ENCODE measurements at places on chromosomes 1 and 21.

DNA sequence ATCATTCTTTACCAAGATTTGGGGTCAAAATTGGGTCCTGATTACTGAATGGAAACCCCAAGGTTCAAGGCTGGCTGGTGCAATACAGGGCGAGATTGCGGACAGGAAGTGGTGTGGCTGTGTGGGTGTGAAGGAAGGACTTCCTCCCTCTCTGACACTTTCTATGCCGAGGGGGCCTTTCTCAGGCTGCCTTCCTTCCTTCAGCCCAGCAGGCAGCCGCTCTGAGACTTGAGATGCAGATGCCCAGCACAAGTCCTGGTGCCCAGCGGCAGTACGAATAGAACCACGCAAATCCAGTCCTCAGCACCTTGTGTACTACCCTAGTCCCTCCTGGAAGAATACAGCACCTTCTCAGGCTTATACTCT lies 16.3 kb downstream of the BATF3 start:
- H3K27ac ChIP-seq = no peak overlapping the region
- H3K4me1 ChIP-seq = peaks cover 6% of the 10 kb centered on the region
- peaks cover 34% of the 10 kb centered on the region for H3K27me3 ChIP-seq
- no peak for DNase-seq
- no peak overlapping the region for H3K4me3 ChIP-seq

- no peaks in the 10 kb centered on the region for H3K4me1 ChIP-seq
- no peak for DNase-seq
- H3K27ac ChIP-seq = no peak overlapping the region
- no peaks in the 10 kb centered on the region for H3K36me3 ChIP-seq
These were observed 43.4 kb downstream of the PLPP3 start for GRCh38 chr1:56535939-56536338.

DNA sequence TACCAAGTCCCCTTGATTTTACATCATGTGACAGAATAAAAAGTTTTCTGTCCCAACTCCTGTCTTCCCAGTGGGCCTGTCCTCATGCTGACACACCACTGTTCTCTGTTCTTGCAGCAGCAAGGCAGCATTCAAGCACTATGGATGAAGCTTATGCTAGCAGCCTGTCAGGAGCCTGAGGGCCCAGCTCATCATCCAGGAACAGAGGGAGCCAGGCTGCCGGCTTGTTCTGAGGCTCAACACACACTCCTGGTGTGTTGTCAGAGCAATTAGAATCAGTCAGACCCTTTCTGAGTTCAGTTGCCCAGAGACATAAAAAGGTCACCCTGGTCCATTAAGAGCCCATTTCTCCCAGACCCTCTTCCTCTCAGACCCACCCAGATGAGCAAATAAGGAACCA lies 282.9 kb downstream of the SEC16B start:
- no peaks in the 10 kb centered on the region for H3K36me3 ChIP-seq
- H3K4me3 ChIP-seq = no peak overlapping the region
- DNase-seq = no peak
- no peak overlapping the region for H3K27ac ChIP-seq
- H3K27me3 ChIP-seq = no peaks in the 10 kb centered on the region

- no peaks in the 10 kb centered on the region for H3K36me3 ChIP-seq
- peak; percentile 44 for DNase-seq
- no peak overlapping the region for H3K27ac ChIP-seq
- no peak overlapping the region for H3K4me3 ChIP-seq
- H3K4me1 ChIP-seq = peaks cover 5% of the 10 kb centered on the region
These were observed 132.8 kb downstream of the SNX7 start for GRCh38 chr1:98794196-98794886.

DNA sequence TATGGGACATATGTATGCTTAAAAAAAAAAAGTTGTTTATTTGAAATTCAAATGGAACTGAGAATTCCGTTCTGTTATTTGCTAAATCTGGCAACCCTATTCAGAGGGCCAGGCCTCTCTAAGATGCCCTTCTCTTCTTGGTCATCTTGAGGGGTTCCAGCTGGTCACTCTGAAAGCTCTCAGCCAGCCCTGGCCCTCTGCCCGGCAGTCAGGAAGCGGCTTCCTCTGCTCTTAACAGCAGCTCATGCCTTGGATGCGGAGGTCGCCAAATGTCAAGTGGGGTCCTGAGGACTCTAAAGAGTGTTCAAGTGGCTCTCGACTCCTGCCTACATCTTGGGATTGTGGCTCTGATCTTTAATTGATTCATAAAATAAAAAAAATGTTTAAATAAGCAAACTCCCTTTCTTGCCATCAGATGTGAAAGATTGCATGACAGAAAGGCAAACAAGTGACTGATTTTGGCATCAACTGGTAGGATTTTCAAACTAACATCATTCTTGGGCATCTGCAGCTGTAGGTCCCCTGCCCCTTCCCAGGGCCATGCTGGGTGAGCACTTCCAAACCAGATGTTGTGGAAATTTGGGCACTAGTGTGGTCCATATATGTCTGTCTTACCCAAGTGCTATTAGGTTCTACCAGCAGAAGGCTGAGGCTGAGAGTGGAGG lies 130.8 kb downstream of the PRDM2 start:
- no peak overlapping the region for H3K4me3 ChIP-seq
- H3K27ac ChIP-seq = no peak overlapping the region
- peaks cover 2% of the 10 kb centered on the region for H3K4me1 ChIP-seq
- no peak for DNase-seq
- H3K27me3 ChIP-seq = peaks cover 43% of the 10 kb centered on the region

DNA sequence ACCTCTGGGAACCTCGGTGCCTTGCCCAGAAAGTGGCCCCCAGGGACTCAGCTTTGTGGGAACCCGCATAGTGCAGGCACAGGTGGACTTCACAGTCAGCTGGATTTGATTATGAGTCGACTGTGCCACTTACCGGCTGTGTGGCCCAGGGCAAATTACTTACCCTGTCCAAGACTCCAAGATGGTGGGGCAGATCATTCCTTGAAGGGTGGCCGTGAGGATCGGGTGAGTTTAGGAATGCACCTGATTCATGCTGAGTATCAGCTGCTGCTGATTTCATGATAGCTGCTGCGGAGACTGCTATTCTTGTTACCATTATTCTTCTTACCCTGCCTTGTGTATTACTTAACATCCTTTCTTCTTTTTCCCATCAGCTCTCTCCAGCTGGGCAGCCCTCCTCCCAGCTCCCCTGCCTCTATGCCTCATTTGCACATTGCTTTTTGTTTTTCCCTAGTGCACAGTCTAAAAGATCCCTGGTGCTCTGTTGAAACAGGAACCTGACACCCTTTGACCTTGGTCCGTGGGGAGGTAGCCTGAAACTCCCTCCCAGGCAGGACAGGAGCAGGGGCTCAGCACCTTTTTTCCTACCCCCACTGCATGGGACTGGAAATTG lies 40.5 kb upstream of the FHAD1 start:
- no peak overlapping the region for H3K27ac ChIP-seq
- H3K4me3 ChIP-seq = no peak overlapping the region
- no peak for DNase-seq
- no peaks in the 10 kb centered on the region for H3K36me3 ChIP-seq

GRCh38 chr1:23521588-23521987 lies 9.4 kb downstream of the E2F2 start:
- H3K27ac ChIP-seq = no peak overlapping the region
- DNase-seq = no peak
- H3K4me1 ChIP-seq = peaks cover 42% of the 10 kb centered on the region
- no peak overlapping the region for H3K4me3 ChIP-seq
- no peaks in the 10 kb centered on the region for H3K27me3 ChIP-seq

GRCh38 chr1:201185527-201186128 lies 5.0 kb upstream of the IGFN1 start:
- H3K4me3 ChIP-seq = no peak overlapping the region
- H3K36me3 ChIP-seq = no peaks in the 10 kb centered on the region
- H3K27me3 ChIP-seq = peaks cover 28% of the 10 kb centered on the region
- H3K27ac ChIP-seq = no peak overlapping the region
- DNase-seq = no peak

DNA sequence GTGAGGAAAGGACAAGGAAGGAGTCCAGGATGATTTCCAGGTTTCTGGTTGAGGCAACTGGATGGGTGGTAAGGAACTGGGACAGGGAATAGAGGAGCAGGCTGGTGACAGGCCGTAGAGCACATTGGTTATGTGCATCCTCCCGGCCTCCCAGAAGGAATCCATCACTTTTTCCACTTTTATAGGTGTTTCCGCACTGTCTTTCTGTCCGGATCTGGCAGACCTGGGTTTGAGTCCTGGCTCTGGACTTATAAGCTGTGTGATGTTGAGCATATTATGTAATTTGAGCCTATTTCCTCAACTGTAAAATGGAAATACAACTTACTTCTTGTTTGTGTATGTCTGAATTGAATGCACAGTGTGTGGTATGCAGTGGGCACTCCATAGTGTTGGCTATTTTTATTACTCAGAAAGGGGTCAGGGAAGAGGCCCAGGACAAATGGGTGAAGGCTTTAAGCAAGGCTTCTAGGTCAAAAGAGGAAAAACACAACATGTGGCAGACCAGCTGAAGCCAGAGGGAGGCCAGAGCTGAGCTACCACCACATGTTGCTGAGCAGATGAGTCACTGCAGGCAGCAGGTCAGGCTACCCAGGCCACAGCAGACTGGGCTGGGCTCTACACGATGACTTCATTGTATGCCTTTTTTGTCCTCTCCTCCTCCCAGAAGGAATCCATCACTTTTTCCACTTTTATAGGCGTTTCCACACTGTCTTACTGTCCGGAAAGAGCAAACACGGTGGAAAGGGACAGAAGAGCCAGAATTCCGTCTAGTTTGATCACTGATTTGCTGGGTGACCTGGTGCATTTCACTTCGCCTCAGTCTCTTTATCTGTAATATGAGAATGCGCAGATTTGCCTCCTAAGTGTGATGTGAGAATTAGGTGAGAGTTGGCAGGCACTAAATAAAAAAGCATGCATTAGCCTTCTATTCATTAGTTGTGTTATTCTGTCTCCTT lies 791 bp upstream of the MAST2 start:
- H3K36me3 ChIP-seq = no peaks in the 10 kb centered on the region
- no peak overlapping the region for H3K27ac ChIP-seq
- H3K4me1 ChIP-seq = peaks cover 21% of the 10 kb centered on the region
- H3K4me3 ChIP-seq = peak overlapping the region; percentile 94

- no peak overlapping the region for H3K27ac ChIP-seq
- DNase-seq = no peak
- H3K36me3 ChIP-seq = peaks cover 5% of the 10 kb centered on the region
- no peaks in the 10 kb centered on the region for H3K27me3 ChIP-seq
- H3K4me3 ChIP-seq = no peak overlapping the region
These were observed 37.0 kb upstream of the LRRC3 start for GRCh38 chr21:44418108-44418875.

- no peaks in the 10 kb centered on the region for H3K4me1 ChIP-seq
- DNase-seq = no peak
- no peak overlapping the region for H3K4me3 ChIP-seq
- peaks cover 15% of the 10 kb centered on the region for H3K27me3 ChIP-seq
These were observed 23.5 kb downstream of the GLIS1 start for GRCh38 chr1:53715478-53715877.

GRCh38 chr1:45804669-45804969 lies 1.2 kb downstream of the MAST2 start:
- H3K4me3 ChIP-seq = peak overlapping the region; percentile 97
- no peaks in the 10 kb centered on the region for H3K36me3 ChIP-seq
- H3K27me3 ChIP-seq = no peaks in the 10 kb centered on the region
- no peak overlapping the region for H3K27ac ChIP-seq

DNA sequence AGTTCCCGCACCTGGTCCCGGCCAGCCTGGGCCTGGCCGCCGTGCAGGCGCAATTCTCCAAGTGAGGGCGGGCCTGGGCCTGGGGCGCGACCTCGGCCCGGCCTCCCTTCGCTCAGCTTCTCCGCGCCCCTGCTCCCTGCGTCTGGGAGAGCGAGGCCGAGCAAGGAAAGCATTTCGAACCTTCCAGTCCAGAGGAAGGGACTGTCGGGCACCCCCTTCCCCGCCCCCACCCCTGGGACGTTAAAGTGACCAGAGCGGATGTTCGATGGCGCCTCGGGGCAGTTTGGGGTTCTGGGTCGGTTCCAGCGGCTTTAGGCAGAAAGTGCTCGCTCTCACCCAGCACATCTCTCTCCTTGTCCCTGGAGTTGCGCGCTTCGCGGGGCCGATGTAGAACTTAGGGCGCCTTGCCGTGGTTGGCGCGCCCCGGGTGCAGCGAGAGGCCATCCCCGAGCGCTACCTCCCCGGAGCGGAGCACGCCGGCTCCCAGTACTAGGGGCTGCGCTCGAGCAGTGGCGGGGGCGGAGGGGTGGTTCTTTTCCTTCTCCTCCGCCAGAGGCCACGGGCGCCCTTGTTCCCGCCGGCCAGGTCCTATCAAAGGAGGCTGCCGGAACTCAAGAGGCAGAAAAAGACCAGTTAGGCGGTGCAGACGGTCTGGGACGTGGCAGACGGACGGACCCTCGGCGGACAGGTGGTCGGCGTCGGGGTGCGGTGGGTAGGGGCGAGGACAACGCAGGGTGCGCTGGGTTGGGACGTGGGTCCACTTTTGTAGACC lies 1.2 kb downstream of the OLIG1 start:
- H3K4me1 ChIP-seq = peaks cover 12% of the 10 kb centered on the region
- DNase-seq = no peak
- peaks cover 82% of the 10 kb centered on the region for H3K27me3 ChIP-seq

DNA sequence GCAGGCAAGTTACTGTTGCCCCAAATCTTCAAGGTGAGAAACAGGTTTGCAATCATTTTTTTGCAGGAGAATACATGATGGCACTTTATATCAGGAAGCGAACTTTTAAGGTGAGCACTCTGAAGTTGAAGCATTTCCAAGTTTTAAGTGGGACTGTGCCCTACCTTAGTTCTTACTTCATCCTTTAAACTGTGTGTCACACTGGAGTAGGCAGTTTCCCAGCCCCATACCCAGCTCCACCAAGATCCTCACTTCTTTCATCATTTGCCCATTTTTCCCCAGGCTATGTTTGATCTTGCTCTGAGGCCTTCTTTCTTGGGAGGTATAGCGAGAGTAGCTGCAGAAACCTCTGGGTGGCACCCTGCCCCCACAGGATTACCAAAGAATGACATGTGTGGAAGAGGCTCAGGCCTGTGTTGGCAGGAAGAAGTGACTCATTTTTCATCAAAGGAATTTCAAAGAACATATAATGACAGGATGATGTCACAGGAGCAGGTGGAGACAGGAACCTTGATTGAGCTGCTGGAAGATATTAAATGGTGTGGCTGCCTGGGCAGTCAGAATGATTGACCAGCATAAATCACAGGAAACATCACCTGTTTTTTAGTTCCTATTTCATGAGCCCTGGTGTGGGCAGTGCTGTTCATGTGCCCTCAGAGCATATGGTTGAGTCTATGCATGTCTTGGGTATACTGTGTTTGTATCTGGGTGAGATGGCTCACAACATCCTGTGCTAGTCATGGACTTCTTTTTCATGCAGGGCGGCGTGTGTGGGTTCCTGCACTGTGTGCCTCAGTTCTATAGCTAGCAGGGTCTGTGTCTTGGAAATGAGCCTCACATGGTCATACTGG lies 20.8 kb upstream of the MACF1 start:
- H3K27me3 ChIP-seq = no peaks in the 10 kb centered on the region
- H3K4me1 ChIP-seq = peaks cover 12% of the 10 kb centered on the region
- no peaks in the 10 kb centered on the region for H3K36me3 ChIP-seq
- peak overlapping the region; percentile 38 for H3K27ac ChIP-seq
- DNase-seq = peak; percentile 36
- H3K4me3 ChIP-seq = no peak overlapping the region

- H3K27ac ChIP-seq = no peak overlapping the region
- no peak for DNase-seq
- H3K4me3 ChIP-seq = no peak overlapping the region
- H3K4me1 ChIP-seq = no peaks in the 10 kb centered on the region
- H3K36me3 ChIP-seq = no peaks in the 10 kb centered on the region
These were observed 62.6 kb upstream of the FAM20B start for GRCh38 chr1:178962853-178963711.

Measured in naive B cell (primary cell).